LNCaP clone FGC (cell line): ENCODE measurements at places on chromosomes 13 and 19.
A peak's percentile ranks its signal among the peaks of the same experiment; 100 is the strongest.

- no peak for DNase-seq
These were observed 804.4 kb downstream of the PCDH9 start for GRCh38 chr13:66425741-66426140.

DNA sequence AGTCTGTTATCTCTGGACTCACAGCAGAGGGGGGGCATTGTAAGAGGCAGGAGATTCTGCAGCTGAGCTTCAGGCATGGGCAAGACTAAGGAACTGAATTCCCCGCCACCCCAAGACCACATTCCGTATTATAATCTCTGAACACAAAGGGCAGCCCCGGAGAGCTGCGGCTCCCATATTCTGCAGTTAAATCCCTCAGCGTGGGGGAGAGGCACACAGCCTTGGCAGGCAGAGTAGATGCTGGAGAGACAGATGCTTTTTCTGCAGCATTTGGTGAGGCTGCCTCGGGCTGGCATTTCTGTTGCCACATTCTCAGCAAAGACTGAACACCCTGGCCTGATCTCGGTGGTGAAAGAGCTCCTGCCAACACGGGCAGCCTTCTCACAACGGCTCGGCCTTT is 12.9 kb downstream of the CHAF1A start:
- DNase-seq: no peak

- no peak for DNase-seq
These were observed 7.8 kb downstream of the FIZ1 start for GRCh38 chr19:55591555-55591954.

DNA sequence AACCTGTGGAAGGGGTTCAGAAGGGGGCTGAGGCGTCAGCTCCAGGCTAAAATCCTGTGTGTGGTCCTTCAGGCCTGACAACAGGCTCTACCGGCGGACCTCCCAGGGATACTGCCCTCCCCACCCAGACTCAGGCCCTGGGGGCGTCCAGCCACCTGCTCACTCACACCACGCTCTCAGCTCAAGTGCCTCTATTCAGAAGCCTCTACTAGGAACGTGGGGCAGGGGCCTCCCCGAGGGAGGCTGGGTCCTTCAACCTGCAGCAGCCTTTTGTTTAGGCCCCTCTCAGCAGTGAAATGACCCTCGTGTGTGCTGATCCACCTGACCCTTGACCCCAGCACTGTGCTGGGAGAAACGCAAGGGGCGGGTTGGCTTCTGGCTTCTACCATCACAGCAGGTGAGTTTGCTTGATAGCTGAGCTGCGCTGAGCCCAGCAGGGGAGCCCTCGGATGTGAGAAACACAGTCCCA is 10.6 kb downstream of the PLPP2 start:
- no peak for DNase-seq

DNA sequence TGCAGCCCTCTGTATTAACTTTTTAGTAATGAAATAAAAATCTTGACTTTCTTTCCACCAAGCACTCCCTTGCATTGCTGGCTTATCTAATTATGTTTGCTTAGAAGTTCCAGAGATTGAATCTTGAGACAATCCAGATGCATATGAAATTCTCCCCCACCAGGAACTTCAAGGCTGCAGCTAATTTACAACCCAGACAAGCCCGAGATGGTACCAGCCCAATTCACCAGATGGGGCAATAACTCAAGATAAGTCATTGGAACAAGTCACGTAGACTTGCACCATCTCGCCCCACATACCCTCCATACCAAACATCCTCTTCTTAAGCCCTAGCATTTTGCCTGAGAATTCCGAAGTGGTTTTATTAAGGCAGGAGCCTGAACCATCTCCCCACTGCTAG is 29.0 kb downstream of the UTP14C start:
- no peak for DNase-seq

DNA sequence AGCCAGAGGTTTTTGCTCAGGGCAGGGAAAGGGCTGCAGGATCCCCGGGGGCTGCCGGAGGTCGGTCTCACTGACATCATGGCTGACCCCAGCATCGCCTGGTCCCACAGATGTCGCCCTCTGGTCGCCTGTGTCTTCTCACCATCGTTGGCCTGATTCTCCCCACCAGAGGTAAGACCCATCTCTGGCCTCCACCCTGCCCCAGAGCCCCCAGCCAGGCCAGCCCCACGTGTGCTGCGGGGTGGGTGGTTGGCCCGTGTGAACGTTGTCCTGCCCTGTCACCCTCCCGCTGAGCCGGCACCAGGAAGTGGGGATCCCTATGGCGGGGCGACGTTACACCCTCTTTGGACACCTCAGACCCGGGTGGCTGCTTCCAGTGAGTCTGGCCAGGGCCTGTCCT is 906 bp downstream of the FXYD5 start:
- DNase-seq: no peak

GRCh38 chr13:103006641-103007426 is 59.4 kb downstream of the SLC10A2 start:
- DNase-seq: no peak

- DNase-seq: no peak
These were observed 36.6 kb upstream of the OXGR1 start for GRCh38 chr13:97030705-97031452.

DNA sequence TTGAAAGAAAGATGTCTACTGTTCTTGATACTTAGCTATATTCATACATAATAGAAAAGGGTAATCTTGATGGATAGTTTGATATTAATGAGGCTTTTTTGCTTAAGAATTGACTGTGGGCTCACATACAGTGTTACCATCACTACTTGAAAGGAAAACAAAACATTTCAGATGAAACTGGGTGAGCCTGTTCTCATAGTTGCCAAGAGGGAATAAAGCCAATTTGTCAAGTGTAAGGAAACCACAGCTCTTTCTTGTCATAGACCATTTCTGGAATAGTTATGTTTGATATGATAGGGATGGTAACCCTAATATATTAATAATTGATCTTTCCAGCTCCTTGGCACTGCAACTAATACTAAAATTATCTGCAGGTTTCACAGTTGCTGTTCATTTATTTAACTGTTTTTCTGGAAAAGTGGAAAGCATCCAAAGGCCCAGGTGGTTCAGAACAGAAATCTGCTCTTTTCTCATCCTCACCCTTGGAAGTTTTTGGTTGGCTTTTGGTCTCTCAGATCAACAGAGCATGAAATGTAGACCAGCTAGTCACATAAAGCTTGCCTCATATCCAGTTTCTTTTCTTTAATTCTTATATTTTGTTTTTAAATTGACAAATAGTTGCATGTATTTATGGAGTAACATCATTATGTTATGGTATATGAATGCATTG is 43.2 kb downstream of the ARHGEF7 start:
- peak; percentile 82 for DNase-seq

DNA sequence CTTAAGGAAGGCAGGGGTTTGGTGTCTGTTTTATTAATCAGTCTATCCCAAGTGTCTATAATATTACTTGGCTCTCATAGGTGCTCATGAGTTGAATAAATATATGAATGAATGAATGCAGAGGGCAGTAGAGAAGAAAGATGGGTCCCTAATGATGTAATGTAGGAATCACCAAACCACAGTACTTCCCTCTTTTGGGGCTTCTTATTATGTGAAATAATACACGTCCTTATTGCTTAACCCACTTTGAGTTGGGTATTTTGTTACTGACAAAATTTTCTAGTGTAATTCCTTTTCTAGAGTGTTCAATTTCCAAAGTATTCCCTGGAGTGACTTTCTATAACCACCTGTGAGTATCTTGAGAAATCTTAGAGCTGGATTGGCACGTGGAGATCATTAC is 13.2 kb downstream of the KLK5 start:
- DNase-seq: no peak

DNA sequence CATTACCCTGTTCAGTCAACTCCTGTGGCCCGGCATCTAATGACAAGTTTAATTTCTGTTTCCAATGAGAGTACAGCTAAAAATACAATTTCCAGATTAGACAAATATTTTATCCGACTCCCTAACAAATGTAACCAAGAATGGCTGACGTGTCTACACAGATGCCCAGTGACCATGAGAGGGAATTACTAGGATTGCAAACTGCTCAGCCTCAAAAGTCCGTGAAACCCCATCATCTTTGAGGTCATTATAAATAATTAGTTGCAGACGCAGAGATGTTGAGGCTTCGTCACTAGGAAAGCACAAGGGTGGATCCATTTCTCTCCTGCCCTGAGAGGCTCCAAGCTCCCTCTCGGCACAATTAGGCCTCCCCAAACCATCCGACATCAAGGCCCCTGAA is 104.1 kb upstream of the ZNF507 start:
- no peak for DNase-seq

GRCh38 chr19:4717966-4718701 is 5.5 kb downstream of the DPP9 start:
- no peak for DNase-seq

DNA sequence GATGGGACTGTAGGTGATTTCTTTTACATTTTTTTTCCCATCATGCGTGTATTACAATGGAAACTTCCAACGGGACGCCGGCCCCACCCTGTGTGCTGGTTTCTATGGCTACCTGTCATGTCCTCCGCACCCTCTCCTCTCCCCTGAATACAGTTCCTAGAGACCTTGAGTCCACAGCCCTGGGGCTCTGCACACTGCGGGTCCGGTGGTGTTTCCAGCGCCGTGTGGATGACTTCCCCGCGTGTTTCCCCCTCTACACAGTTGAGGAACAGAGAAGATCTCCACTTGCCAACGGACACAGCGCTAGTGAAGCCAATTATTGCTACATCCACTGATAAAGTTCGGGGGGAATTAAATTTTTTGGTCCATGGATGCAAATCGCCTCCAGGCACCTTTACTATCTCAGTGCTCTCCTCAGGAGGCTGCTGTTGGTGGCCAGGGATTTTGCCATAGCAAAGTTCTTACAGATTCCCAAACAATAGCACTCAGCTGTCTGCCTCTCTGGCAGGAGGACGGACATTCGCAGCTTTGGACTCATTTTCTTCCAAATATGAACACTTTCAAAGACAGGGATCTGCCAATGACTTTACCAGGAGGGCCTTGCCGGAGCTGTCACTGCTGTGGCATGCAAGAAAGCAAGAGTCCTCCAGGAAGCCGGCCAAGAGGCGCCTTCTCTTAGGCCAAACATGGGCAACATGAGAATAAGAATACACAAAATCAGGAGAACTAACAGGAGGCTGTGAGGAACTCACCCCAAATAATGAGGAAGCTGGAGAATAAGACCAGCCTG is 39.3 kb upstream of the GAS6 start:
- DNase-seq: no peak

DNA sequence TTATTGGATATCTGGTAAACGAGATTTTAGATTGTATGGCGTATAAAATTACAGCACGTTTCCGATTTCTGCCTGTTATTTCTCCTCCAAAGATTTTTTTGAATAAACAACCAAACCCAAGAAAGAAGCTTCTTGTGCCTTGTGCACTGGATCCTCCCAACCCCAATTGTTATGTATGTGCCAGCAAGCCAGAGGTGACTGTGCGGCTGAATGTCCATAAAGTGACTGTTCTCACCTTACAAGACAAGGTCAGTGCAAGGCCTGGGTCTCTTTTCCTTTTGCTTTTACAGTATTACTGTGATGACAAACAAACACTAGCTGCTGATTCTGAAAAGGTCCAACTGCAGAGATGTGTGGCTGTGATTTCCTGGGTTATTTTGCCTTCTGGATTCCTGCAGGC is 22.9 kb upstream of the WTIP start:
- peak; percentile 54 for DNase-seq

- no peak for DNase-seq
These were observed 164.6 kb downstream of the KLF5 start for GRCh38 chr13:73223372-73223781.

- DNase-seq: peak; percentile 34
These were observed 1617.6 kb upstream of the SLC10A2 start for GRCh38 chr13:104683789-104684188.

- no peak for DNase-seq
These were observed 835 bp downstream of the RSPH6A start for GRCh38 chr19:45814166-45814780.
